Activated naive CD8-positive, alpha-beta T cell treated with anti-CD3 and anti-CD28 coated beads, Interleukin-2, amount 50 U/mL, for 24 hours (primary cell): ENCODE measurements at places on chromosomes 2 and 18.
A peak's percentile ranks its signal among the peaks of the same experiment; 100 is the strongest.

DNA sequence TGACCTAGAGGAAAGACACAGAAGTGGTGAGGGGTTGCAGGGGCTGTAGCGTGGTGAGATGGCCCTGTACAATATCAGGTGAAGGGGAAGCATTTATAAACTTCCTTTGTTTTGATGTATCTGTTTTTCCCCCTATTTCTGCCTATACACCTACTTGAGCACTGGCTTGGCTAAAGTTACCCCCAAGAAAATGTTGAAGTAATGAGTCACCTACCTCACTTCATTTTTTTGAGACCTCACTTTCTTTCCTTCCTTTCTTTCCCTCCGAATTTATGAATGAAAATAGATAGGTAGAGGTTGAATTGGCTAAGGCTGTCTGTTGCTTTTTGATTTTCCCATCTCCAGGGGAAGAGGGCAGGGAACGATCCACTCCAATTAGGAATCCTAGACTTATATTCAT is 231.1 kb upstream of the EPAS1 start:
- DNase-seq: no peak

DNA sequence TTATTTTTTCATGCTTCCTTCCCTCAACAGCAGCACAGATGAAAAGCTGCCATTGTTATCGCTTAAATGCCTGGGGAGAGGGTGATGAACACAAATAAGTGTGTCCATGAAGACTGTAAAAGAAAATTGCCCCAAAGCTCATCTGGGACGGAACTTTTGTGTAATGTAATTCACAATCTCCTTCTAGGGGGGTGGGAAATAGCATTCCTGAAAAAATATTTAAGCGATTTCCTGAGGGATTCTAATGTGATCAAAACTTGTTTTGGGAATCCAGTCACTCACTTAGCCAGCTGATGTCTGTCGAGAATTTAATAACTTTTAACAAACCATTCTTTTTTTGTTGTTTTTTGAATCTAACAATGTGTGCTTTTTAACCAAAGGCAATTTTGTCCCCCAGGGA is 427.9 kb downstream of the PLCL1 start:
- no peak for DNase-seq

DNA sequence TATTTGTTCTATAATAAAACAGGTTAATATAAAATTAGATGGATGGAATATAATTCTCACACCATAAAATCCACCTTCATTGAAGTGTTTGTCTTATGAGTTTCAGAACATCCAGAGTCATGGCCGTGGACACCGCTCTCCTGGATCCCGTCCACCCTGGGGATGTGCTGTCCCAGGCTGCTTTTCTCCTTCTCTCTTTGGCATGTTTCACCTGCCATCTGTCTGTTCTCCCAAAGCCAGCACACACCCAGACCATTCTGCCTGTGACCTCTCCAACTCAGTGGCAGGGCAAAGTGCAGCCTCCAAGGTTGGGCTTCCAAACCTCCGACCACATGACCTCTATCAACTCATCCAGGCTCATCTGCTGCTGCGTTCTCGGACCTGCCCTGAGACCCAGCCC is 104.7 kb downstream of the MYT1L start:
- DNase-seq: no peak

DNA sequence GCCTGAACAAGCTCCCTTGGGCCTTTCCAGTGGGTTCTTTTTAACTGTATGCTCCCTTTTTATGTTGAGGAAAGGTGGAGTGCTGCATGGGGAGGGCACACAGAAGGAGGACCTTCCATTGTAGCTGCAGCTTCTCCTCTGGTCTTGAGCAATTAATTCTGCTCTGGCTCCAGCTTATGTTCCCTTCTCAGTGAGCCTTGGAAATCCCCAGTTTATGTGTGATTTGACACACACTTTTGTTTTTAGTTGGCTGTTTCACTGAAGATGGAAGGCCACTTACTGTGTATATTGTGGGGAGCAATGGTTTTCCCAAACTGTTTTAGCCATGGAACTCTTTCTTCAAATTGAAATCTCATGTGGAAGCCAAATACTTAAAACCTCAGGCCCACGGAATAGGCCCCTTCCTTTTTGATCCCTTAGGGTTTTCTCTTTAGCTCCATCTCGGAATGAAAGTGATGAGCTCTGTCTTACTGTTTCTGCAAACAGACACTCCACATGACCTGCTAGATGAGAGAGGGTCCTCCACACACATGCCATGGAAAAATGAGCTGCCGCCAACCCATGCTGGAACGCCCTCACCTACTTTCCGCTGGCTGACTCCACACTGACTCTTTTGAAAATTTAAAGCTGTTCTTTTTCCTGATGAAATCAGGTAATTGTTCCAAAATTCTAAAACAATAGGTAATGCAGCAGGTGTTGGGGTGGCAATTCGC is 280.9 kb upstream of the SIX2 start:
- DNase-seq: no peak

GRCh38 chr2:181461056-181461997 is 4.1 kb downstream of the ITGA4 start:
- DNase-seq: peak; percentile 12

GRCh38 chr2:101775636-101776035 is 78.1 kb downstream of the MAP4K4 start:
- DNase-seq: no peak

DNA sequence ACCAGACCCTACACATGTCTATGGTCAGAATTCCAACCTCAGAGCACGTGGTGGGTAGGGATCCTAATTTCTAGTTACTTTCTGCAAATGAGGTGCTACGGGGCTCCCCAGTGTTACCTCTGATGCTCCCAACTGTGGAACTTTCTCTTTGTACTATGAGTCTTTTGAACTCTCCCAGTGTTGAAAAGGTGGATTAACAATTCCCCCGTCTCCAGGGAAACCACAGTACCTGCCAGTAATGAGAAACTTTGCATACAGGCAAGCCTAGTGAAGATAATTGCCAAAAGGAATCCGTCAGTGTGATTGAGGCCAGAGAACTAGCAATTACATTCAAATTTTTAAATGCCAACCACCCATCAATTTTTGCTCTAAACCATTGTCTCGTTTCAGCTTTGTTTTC is 129.0 kb upstream of the FOSL2 start:
- no peak for DNase-seq

DNA sequence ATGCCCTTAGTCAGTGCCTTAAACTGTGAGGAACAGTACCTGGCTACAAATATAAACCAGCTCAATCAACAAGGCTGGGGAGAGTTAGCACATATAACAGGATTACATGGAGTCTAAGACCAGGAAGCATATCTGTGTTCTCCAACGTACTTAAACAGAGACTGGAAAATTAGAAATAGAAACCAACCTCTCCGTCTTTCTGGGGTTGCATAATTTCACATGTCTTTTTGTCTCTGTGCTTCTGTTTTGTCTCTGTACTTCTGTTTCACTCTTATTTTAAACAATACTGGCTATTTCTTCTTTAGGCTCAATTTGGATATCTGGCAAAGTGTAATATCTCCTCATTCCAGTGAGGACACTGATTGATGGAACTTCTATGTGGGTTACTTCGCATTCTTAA is 749.0 kb upstream of the ZEB2 start:
- no peak for DNase-seq

DNA sequence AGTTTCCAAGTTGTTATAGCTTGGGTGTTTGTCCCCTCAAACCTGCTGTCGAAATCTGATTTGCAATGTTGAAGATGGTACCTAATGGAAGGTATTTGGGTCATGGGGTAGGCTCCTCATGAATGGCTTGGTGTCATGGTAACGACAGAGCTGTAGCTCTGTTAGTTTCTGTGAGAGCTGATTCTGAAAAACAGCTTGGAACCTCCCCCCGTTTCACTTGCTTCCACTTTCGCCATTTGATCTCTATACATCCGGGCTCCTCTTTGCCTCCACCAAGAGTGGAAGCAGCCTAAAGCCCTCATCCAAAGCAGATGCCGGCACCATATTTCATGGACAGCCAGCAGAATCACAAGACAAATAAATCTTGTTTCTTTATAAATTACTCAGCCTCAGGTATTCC is 1035.1 kb upstream of the SLC39A10 start:
- DNase-seq: no peak

- DNase-seq: no peak
These were observed 159.1 kb downstream of the PPP1R1C start for GRCh38 chr2:182144776-182145165.

DNA sequence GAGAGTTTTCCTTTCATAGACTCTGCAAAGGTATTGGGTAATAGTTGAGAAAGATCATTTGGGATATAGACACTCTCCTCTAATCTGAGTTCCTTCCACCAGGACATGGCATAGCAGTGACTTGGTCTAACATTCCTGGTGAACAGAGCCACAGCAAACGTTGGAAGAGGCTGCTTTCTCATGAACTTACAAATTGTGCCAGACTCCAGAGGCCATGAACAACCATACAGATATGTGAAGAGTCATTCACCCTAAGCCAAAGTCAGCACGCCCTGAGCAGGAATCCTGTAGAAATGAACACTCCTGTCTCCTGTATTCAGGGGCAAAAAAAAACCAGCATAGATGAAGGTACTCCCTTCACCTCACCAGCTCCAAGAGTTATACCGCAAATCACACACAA is 152.8 kb downstream of the TMEM18 start:
- DNase-seq: no peak

DNA sequence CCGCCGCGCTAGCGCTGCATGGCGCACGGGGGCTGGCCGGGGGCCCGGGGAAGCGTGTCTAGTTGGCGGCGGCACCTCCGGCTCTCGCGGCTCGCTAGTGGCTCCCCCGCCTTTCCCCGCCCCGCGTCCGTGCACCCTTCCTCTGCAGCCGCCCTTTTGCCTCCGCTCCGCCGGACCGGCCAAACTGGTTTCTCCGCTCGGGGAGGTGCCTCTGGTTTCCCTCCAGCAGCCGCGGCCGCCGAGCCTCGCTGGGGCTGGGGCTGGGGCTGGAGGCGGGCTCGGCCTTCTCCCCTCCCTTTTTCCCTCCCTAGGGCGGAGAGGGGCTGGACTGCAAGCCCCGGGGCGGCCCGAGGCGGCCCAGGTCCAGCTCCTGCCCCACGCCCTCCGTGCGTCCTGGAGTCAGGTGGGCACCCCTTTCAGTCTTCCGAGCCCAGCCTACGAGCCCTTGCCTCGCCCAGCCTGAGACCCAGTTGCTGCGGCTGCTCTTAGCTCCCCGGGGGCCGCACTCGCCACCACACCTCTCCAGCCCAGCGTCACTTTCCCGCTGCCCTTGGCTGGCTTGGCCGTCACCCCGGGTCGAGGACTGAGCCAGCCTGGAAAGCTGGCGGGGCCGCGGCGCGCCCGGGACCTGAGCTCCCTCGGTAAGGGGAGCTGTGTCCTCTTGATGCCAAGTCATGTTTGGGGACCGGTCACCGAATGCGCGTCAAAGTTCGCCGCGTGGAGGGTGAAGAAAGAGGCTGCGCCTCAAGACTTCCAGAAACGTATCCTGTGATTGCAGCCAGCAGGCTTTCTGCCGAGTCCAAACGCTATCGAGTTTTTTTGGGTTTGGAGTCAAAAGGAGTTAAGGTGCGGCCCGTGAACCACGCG is at the start of gene ATP8B1:
TSS of gene ATP8B1 (minus strand) at position 213 of the 867 bp plus-strand sequence. CDS start 71,508 bp downstream, outside the sequence.
- peak; percentile 22 for DNase-seq

DNA sequence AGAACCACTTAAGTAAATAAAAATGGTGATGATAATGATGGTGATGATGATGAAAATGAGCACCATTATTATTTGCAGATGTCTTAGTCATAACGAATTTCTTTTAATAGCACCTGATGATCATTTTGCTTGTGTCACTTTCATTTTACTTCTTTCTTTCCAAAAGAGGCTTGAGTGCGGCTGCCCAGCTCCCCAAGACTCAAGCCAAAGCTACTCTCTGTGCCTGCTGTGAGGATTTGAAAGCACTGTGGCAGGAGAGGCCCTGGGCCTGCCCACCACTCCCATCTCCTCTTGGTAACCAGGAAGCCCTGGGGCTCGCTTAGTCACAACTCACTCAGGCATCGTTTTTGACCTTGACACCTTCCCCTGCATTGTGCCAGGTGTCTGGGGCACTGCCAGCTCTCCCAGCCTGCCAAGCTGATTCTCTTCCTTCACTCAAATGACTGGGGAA is 41.2 kb downstream of the RPL37A start:
- DNase-seq: no peak

DNA sequence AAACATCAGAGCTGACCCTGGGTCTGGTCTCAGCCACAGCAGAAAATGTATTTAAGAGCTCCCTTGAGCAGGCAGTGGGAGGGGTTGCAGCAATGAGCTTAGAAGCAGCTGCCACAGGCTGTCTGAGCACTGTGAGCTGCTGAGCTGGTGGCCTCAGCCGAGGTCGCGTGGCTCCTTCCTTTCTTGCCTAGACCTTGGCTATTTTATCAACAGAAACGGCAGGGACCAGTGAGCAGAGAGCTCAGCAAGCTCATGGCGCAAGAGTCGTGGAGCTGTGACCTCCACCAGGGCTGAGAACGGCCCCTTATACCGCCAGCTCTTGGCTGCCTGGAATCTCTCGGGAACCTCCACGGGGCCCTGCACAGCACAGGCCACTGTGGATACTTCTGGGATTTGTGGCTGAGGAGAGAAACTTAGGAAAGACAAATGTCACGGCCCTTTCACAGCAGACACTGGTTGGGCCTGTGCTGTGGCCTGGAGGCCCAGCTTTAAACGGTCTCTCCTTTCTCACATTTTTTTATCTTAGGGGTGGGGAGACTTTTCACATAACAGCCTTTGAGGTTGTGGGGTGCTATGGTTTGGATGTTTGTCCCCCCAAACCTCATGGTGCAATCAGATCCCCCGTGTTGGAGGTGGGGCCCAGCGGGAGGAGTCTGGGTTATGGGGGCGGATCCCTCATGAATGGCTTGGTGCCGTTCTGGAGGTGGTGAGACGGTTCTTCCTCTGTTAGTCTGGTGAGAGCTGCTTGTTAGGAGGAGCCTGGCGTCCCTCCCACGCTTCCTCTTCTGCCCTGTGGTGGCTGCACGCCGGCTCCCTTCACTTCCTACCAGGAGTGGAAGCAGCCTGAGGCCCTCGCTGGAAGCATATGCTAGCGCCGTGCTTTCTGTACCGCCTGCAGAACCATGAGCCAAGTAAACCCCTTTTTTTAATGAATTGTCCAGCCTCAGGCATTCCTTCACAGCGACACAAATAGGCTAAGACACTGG is 1.7 kb downstream of the ALLC start:
- DNase-seq: no peak

GRCh38 chr18:76962851-76963250 is 140.5 kb downstream of the ZNF236 start:
- DNase-seq: no peak

- DNase-seq: no peak
These were observed 451.4 kb upstream of the ID2 start for GRCh38 chr2:8230466-8230865.

- DNase-seq: no peak
These were observed 122.2 kb downstream of the CAPN13 start for GRCh38 chr2:30684996-30685395.

DNA sequence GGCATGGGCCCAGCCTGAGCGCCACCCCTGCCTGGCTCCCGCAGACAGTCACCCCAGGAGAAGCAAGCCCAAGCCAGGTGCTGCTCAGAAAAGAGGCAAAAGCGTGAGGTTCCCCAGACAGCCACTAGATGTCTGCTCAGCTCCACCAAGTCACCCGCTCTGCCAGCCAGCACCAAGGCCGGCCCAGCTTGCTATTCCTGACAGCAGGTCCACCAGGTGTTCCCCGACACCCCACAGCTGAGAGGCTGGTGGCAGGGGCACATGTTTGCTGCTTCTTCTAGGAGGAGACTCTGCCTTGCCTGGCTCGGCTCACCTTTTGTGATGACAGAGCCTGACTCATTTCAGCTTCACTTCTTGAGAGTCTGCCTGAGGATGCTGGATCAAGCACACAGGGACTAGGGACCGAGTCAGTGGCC is 206.7 kb downstream of the MGAT5 start:
- peak; percentile 18 for DNase-seq
